ENCODE measurements at places on chromosomes 4 and X.

GRCh38 chrX:111098874-111099273 is 2.9 kb downstream of the PAK3 start:
- no peak for DNase-seq

DNA sequence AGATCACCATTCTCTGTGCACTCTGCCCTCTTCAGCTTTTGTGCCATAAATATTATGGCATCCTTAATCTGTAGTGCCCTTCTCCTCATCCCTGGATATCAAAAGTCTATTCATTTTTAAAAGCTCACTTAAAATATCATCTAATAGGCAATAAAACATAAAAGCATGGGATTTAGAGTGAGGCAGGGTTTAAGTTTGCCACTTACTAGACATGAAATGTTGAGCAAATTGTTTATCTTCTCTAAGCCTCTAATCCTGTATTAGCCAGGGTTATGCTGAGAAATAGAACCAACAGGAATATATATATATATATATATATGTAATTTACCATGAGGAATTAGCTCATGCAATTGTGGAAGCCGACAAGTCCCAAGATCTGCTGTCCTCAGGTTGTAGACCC is 472.4 kb upstream of the HS3ST1 start:
- no peak for DNase-seq

DNA sequence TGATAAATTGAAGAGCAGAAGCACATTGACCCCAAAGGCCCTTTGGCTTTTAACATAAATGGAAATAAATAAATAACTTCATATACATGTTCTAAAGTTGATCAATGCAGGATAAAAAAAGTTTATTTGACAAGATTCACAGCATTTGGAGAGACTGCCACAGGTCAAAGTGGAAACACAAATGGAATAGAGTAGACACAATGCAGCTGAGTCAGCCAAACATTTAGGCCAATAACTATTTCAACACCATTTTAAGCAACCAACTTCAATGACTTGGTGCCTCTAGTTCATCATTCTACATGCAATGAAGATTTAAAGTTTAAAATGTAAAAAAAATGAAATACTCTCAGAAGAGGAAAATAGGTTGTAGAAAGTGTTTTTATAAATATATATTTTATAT is 365.2 kb downstream of the FAT4 start:
- no peak for DNase-seq

- no peak for DNase-seq
Measured at GRCh38 chr4:183700407-183700806, 41.3 kb downstream of the TRAPPC11 start.

DNA sequence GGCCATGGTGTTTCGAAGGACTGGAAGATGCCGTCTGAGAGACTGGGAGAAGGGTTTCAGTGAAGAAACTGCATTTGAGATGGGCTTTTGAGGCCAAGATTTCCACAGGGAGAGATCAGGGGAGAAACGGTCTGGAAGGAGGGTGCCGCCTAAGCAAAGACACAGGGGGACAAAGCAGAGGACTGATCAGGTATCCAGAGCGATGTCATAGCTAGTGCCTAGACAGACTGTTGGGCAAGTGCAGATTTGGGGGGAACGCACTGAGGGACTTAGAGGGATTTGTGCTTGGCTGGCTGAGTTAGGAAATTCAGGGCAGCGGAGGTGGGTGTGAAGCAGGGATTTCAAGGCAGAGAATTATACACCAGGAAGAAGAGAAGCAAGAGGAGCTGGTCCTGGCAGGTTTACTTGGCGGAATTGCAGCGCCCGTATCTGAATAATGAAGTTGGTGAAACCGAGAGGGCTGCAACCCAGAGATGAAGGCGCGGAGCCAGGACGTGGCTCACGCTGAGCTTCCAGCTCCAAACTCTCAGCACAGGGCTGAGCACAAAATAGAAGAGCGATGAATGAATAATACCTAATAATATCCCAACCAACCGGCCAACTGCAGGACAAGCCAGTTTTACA is 106.9 kb downstream of the MAML3 start:
- DNase-seq: no peak

DNA sequence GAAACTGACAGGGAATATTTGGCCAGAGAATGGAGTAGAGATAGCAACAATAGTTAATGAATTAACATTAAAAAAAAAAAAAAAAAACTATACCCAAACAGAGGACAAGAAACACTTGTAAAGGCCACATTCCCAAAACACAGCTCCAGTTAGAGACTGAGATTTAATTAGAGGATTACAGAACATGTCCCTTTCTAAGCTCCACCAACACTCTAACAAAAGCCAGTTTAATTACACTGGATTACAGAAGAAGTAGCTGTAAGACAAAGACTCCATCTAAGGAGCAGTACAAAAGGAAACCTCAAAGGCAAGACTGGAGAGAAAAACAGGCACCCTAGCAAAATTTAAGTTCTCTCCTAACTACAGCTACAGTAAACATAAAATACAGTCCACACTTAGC is 1247.7 kb upstream of the AGA start:
- DNase-seq: no peak

DNA sequence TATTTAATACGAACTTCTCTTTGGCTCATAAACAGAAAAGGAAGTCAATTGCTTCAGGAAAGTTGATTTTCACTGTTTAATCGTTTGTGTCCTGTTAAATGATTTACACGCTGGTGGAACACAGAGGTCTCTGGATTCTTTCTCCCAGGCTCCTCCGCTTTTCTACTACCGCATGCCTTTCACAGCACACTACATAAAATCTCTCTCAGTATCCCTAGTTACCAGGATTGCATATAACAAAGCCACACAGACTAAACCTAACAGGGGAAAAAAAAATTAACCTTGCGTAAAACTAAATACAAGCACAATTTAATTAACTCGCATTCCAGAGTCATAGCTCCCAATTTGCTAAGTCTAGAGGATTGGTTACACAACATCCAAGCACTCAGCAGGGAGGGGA is 133.9 kb downstream of the CORIN start:
- no peak for DNase-seq

DNA sequence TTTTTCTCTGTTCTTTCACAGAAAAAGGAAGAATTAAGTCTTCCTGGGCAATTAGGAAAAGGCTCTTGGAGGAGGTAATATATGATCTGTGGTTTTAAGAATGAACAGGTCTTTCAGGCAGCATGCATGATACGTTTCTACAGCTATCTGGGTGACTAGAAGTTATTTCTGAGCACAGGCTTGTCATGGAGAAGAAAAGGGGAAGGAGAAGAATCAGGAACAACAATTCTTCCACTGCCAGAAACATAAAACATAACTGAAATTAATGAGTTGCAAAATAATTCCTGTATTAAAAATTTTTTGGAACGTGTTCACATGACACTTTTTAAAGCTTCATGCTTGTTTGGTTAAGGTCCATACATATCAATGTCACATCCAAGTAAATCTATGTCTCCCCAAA is 17.7 kb upstream of the STIM2 start:
- no peak for DNase-seq

DNA sequence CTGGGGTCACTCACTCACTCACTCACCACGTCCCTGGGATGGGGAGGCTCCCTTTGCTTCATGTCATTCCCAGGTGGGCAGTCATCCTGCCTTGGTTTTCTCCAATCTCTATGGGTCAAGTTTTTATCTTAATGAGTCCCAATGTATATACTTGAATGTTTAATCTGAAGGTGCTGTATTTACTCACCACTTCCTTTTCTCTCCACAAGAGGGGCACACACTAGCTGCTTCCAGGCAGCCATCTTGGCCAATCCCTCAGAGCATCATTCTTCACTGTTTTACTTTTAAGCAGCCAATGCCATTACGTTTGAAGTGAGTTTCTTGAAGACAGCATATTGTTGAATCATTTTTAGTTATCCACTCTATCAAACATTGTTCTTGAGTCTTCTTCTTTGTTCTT is 153.4 kb upstream of the ARSJ start:
- no peak for DNase-seq

DNA sequence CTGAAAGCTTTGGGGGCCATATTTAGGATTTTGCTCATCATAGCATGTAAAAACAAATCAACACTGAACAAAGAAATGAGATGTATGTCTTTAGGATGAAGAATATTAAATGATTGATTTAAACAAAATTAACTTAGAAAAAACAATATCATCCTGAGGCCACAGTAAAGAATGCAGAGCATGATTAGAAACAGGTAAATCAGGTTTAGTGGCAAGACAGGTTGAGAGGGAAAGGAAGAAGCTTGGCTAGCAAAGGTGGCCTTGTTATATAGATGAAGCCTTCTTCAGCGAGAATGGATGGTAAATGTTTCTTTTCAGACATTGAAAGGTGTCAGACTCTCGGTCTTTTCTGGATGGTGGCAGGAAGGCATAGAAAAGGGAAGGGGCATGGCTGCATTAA is 11.9 kb upstream of the MAGEB16 start:
- no peak for DNase-seq

GRCh38 chrX:110600745-110601310 is 194.8 kb downstream of the CHRDL1 start:
- DNase-seq: no peak

DNA sequence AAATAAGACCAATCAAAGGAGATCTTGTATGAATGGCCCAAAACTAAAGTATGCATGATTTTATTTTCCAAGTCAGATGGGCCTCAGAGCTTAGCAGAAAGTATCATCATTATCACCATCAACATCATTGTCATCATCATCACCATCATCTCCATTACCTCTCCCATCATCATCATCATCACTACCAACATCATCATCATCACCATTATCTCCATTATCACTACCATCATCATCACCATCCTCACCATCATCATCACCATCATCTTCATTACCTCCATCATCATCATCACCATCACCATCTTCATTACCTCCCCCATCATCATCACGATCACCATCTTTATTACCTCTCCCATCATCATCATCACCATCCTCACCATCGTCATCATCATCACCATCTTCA is 363.9 kb downstream of the DHRSX start:
- DNase-seq: no peak

DNA sequence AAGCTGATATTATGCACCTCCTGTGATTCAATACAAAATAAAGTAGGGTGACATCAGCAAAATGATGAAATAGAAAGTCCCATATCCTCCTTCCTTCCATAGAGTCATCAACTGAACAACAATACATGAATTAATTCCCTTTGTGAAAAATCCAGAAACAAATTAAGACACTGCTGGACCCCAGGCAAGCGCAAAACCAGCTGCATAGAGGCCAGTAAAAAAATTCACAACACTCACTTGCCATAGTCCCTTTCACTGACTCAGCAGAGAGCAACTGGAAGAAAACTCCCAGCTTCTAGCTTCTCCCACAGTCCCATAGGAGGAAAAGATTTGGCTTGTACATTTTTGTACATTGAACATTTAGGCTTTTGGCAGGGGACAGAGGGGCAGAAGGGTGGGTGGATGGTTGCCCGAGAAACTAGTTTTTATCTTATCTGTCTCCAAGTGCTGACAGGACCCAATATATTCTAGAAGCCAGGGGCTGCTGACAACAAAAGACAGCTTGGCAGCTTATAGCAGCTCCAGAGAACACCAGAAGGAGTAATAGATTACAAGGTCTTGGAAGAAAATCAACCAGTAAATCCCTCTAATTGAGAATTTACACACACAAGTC is 124.6 kb downstream of the NDST3 start:
- DNase-seq: no peak

DNA sequence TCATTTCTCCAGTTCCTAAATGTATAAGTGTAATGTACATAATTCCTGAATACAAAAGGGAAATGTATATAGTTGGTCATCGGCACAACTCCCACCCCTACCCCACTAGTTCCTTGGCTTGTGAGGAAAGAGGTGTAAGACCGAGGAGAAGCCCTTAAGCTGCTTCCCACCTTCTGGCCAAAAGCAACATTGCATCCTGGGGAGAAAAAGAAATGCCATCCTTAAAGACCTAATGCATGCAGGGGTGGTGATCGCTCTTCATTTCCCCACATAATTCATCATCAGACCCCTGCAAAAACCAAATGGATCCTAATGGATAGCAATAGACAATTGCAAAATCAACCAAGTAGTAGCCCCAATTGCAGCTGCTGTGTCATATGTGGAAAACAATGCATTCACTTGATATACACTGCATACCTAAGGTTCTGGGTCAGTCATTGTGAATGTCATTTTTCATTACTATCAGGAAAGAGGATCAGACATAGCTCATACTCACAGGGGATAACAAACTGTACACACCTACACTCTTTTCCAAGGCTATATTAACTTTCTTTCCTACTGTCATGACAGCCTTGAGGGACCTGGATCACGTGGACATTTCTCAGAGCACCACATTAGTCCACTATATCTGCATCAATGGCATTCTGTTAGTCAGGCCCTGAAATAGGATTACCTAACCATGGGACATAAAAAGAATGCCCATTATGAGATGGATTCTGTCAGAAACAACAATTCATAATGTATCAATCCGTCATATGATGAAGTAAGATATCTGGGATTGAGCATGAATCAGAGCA is 31.7 kb upstream of the NFXL1 start:
- DNase-seq: no peak

DNA sequence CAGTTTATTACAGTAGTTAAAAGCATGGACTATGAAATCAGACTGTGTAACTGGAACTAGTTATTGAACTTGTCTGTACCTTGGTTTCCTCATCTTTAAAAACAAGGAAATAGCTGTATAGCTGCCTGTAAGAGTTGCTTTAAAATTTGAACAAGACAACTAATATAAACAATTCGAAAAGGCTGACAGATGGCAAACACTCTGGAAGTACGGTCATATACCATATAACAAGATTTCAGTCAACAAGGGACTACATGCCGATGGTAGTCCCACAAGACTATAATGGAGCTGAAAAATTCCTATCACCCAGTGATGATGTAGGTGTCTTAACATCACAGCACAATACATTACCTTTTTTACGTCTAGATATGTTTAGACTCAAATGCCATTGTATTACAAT is 78.7 kb downstream of the CNOT6L start:
- DNase-seq: no peak

GRCh38 chr4:74039315-74039763 is 850 bp upstream of the CXCL3 start:
- no peak for DNase-seq

DNA sequence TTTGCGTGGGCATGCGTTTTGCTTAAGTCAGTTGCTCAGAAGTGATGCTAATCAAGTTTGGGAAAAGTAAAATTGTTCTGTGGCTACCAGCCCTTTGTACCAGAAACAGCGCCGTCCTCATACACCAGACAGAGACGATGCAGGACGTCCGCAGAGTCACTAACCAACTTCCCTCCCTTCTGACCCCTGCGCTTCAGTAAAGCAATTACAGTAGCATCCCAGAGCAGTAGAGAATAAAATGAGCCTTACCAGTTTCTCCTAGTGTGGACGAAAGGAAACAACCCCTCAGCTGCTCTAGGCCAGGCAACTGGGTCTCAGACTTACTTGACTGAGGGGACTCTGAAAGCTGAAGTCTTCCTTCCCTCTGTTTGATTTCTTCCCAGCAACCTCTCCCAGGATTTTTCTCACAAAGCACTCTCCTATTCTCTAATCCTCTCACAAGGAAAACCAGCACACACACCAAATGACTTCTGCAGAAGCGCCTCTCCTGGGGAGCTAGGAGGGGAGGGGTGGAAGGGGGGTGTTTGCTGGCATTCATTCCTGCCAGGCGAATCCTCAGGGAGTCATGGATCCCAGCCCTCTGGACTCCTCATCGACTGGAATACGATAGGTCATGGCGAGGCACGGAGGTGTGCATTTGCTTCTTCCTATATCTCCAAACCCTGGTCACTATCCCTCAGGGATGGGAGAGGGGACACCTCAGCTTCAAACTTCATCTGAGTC is 56.0 kb upstream of the MID1 start:
- DNase-seq: peak; percentile 36
